Activated CD8-positive, alpha-beta memory T cell treated with anti-CD3 and anti-CD28 coated beads, Interleukin-2, amount 50 U/mL, for 48 hours (primary cell): ENCODE measurements at places on chromosomes 1 and 21.
A peak's percentile ranks its signal among the peaks of the same experiment; 100 is the strongest.

DNA sequence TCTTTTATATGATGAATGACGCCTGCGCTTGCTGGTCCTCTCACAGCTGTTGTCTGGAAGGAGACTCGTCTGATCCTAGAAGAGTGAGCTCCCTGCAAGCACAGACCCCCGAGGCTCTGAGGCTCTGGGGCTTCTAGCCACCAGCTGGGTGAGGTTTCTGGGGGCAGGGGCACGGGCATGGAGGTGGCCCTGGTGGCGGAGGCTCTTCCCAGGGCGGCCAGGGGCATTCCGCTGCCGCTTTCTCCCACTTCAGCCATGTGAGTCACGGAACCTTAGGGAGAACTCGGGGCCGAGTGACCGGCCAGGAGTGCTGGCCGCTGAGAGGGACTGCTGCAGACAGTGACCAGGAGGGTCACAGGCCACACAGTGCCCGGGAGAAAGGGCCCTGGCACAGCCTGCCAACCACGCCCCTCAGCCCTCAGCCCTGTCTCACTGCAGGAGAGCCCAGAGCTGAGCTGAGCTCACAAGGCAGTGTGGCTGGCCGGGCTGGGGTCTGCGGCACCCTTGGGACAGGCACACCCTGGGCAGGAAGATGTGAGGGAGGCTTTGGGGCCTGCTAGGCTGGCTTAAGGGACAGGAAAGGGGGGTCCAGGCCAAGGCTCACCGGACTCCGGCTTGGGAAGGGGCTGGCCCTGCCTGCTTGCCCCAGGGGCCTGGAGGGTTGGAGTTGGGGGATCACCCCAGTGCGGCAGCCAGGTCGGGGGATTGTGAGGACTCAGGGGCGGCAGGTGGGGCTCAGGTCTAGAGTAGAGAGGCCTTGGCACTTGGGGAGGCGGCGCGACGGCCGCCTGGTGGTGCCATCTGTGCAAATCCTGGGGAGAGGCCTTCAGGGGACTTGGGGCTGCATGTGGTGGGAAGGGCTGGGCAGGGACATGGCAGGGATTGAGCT is 35.7 kb downstream of the MORN1 start:
- no peak for DNase-seq

DNA sequence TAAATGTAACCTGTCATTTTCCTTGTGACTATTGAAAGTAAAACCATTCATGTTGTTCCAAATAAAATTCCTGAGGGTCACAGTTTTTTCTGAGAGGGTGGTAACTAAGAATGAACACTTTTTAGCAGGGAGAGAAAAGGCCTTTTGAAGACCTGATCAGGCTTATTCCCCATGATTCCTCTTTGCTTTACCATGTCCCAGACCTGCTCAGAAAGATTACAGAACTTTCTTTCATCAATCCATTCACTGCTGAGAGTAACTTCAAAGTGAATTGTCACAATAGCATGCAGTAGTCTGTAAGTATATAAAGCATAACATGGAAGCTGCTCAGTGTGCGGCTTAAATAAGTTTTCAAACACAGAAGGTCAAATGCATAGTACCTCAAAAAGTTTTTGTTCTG is 201.5 kb upstream of the COL11A1 start:
- no peak for DNase-seq

DNA sequence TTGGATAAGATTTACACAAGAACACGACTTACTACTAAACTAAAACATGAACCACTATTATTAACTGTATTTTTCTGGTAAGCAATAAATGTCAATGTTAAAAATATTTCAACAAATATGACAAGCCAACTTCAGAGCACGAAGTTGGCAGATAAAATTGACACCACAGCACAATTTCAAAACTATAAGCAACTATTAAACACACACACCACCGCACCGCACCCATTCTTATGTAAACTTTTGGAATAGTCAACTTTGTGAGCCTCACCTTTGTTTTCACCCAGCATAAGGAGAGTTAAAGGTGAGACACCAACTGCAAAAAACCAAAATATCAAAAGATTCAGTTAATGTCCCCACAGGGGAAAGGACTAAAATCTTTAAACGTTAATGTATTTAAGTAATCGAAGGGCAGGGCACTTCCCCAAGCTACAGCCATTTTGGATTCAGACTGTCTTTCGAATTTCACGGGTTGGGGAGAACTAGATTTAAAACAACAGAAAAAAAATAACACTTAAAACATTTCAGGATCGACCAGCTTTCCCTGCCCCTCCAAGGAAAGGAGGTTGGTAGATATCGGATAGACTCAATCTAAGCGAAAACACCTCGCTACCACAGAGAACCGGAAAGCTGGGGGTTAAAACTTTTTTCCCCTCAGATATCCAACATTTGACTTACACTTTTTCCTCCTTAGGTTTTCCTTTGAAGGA is 872 bp downstream of the GPBP1L1 start:
- DNase-seq: no peak

GRCh38 chr21:35075546-35075945 is 26.4 kb upstream of the RUNX1 start:
- no peak for DNase-seq

DNA sequence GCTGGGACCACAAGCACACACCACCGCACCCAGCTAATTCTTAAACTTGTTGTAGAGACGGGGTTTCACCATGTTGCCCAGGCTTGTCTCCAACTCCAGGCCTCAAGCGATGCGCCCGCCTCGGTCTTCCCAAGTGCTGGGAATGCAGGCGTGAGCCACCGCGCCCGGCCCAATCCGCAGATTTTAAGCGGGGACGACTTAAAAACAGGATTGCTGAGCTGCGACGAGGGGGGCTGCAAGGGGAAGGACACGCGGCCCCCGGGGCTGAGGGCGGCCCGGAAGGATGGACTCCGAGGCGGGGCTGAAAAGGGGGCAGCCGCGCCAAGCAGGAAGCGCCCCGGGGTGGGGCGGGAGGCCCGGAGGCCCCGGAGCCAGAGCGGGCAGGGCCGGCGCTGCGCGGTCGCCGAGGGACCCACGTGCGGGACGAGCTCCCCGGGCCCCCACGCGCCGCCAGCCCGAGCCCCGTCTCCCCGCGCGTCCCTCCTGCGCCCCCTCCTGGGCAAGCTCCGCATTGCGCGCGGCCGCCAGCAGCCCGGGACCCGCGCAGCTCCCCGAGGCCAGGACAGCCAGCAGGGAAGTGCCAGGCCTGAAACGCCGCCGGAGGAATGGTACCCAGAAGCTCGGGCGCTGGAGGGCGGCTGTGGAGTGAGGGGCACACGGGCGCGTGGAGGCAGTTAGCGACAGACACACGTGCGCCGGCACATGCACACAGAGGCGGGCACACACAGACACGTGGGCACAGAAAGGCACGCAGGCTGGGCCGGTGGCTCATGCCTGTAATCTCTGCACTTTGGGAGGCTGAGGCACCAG is 5.5 kb upstream of the PRKCZ start:
- DNase-seq: peak; percentile 97

DNA sequence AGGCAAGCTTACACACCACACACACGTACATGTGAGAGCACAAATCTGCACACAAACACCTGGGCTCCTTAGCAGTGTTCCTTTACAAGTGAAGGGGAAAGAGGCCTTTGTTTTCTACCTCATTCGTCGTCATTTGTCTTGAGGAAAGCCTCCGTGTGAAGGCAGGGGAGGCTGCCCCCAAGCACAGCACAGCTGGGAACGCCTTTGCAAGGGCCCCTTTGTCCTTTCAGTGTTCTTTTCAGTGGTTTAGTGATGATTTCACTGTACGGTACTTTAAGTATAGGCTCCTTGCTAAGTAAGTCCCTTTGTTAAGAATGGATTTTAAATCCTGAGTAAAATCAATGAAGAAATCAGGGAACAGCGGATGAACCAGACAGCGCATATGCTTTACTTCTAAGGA is 94.1 kb downstream of the PGBD5 start:
- no peak for DNase-seq

DNA sequence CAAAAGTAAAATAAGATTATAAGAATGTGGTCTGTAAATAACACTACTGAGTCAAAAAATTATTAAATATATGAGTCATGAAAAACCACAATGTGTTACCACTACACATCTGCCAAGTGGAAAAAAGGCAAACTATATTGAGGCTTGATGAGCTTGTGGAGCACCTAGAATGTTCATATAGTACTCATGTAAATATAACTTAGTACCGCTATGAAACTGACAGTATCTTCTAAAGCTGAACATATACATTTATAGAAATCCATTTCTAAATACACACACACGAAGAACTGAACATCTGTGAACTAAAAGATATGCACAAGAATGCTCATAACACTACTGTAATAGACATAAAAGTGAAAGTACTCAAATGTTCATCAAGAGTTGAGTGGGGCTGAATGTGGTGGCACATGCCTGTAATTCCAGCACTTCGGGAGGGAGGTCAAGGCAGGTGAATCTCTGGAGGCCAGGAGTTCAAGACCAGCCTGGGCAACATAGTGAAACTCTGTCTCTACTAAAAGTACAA is 18.5 kb upstream of the GBP3 start:
- DNase-seq: no peak

GRCh38 chr1:204782118-204782700 is 88.5 kb upstream of the NFASC start:
- no peak for DNase-seq

DNA sequence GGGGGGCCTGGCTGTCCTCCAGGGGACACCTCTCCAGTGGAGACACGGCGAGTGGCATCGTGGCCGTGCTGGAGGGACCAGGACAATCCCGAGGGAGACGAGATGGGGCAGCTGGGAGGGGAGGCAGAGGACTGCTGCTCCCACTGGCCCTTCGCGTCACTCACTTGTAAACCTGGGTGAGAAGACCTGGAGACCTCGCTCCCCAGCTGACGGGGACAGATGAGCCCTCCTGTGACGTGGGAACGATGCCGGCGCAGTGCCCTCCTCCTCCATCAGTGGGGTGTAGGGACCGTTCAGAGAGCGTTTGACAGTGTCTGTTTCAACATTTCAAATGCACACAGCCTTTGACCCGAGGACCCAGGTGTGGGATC is 4.6 kb downstream of the SPATC1L start:
- DNase-seq: no peak

DNA sequence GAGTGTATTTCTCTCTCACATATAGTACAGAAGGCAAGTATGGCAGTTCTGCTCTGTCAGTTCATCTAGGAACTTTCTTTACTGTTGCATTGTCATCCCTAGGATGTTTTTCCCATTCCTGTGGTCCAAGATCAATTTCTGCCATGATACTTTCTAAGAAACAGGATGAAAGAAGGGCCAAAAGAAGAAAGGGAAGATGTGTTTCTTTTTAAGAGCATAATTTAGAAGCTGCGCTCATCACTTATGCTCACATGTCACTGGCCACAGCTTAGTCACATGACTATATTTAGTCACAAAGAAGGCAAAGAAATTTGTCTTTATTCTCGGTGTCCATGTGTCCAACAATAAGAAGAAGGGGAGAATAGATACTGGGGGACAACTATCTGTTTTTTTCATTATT is 7.0 kb upstream of the MAST2 start:
- no peak for DNase-seq

DNA sequence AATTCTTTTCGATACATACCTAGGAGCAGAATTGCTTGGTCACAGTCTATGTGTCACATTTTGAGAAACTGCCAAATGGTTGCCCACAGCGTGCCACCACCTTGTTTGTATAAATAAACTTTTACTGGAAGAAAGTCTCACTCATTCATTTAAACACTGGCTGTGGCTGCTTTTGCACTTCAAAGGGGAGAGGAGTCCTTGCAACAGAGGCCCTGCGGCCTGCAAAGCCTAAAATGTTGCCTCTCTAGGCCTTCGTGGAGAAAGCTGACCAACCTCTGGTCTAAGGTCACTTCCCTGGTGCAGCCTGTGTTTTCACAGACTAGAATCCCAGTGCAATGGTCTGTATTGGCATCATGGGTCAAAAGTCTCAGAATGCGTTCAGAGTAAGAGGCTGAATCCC is 8.3 kb downstream of the RIPK4 start:
- DNase-seq: no peak

GRCh38 chr21:41156142-41156541 is 11.8 kb upstream of the BACE2 start:
- no peak for DNase-seq

GRCh38 chr1:185263780-185264179 is 53.3 kb downstream of the IVNS1ABP start:
- no peak for DNase-seq
